ENCODE measurements at places on chromosomes 4 and X.

DNA sequence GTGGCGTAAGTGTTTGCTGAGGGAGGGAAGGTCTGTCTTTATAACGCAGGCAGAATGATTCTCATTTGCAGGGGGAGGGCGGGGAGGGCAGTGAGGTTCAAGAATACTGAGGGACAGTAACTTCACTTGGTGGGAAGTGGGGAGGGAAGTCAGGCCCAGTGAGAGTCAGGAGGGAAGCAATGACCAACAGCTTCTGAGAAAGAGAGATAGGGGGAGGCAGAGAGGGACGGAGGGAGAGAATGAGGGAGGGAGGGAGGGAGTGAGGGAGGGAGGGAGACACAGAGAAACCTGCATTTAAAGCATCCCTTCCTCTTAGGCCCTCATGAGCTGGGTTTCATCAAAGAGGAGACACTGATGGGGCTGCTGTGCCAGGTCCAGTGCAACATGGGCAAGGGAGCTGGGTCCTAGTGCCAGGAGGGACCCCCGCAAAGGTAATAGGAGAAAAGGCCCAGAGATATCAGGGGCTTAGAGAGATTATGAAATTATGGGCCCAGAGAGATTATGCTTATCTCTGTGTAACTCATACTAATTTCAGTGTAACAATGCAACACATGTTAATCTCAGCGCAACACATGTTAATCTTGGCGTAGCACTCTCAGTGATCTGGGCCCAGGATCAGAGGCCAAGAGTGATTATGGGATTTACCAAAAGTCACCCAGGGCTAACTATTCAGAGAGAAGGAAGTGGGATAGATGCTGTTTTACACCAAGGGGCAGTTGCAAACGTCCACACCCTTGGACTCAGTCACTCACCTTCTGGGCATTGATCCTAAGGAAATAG lies 112.1 kb downstream of the DRD5 start:
- no peak for DNase-seq

DNA sequence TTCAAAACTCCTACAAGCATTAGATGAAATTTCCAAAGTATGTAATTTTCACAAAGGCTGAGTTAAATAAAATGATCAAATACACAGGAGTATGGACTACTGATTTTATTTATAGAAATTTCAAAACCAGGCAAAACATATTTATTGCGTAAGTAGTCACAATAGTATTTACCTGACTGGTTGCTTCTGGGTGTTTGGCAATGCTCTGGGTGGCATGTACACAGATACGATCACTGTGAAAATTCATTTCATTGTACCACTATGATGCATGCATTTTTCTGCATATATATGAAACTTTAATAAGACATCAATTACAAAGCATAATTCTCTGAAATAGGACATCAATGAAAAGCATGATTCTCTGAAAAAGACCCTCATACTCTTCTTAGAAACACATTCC lies 384.2 kb downstream of the TLL1 start:
- no peak for DNase-seq

- no peak for DNase-seq
Observed at GRCh38 chrX:7985568-7985967, 58.4 kb upstream of the PNPLA4 start.

DNA sequence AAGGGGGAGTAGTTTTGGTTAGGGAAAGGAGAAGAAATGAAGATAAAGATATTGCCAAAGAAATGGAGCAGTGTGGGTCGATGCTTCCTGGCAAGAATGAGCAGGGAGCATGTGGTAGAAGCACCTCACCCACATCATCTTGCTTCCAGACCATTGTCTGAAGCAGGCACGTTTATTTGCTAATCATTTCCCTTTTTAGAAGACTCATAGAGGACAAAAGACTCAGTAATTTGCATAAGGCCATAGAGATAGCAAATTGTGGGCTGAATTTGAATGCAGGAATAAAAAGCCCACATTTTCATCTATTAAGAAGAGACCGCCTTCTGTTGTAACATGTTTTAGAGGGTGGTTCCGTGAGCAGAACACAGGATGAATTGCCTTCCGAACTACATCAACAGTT lies 275.2 kb upstream of the FAT4 start:
- no peak for DNase-seq

GRCh38 chr4:125070861-125071260 lies 243.9 kb upstream of the FAT4 start:
- no peak for DNase-seq

Measured in natural killer cell treated with Interleukin-12 subunit alpha and Interleukin-12 subunit beta and Interleukin-15 and Interleukin-18, amount 100 ng/mL, for 72 hours (primary cell).